ENCODE measurements at places on chromosomes 16 and 17.

DNA sequence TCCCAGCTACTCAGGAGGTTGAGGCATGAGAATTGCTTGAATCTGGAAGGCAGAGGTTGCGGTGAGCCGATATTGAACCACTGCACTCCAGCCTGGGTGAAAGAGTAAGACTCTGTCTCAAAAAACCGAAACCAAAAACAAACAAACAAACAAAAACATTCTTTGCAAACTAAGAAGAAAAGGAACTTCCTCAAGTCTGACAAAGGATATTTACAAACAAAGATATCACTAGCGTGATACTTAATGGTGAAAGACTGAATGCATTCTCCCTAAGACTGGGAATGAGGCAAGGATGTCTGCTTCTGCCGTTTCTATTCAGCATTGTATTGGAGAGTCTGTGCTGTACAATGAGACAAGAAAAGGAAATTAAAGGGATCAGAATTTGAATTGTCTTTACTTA is 10.5 kb upstream of the MPO start:
- no peak for DNase-seq

DNA sequence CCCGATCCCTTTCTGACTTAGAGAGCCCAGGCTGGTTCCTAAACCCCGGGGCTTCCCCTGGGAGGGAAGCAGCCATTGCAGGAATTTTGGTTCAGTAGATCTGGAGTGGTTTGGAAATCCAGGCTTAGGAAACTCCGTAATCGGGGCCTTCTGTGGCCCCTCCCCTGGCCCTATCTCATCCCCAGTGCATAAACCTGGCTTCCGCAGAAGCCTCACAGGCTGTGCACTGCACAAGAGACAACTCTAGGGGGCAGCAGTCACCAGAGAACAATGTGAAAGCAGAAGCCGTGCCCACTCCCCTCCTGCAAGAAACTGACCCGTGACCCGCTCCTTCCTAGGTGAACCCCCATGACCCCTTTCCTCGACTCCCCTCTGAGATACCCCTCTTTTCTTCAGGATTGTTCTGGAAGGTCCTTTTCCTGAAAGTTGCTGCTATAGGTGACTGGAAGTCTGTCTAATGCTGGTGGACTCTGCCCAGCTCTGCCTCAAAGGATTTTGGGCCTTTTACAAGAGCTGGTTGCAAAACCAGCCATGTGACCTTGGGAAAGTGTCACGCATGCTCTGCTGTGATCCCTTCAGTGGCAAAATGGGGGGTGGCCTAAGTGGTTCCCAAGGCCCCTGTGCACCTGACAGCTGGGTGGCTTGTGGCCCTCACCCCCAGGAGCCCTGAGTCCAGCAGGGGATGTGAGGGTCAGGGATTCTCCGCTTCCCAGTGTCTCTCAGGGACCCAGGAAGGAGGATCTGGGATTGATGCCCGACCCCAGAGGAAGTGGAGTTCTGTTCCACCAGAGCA is 14.4 kb downstream of the GUCY2D start:
- no peak for DNase-seq

DNA sequence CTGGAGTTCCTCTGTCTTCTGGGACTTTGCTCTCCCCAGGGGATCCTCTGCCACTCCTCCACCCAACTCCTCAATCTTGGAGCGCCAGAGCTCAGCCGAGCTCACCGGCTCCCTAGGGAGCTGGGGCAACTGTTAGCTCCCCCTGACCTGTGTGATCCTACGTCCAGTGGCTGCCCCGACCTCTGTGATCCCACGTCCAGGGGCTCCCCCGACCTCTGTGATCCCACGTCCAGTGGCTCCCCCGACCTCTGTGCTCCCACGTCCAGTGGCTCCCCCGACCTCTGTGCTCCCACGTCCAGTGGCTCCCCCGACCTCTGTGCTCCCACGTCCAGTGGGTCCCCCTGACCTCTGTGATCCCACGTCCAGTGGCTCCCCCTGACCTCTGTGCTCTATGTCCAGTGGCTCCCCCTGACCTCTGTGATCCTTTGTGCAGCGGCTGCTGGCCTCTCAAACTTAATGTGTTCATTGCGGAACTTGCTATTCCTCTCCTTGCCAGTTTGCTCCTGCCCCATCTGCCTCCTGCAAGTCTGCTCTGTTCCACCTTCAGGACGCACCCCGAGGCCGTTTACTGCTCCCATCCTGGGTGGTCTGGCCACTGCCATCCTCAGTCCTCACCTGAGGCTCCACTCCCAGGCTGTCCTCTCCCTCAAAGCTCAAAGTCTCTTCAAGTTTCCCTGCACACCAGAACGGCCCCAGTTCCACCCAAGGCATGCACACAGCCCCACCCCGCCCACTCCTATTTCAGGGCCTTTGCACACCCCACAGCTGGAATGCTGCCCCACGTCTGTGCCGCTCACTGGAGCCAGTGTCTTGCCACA is 2.8 kb downstream of the VPS9D1 start:
- no peak for DNase-seq

GRCh38 chr16:66617010-66617434 is 12.5 kb downstream of the CMTM3 start:
- DNase-seq: no peak

DNA sequence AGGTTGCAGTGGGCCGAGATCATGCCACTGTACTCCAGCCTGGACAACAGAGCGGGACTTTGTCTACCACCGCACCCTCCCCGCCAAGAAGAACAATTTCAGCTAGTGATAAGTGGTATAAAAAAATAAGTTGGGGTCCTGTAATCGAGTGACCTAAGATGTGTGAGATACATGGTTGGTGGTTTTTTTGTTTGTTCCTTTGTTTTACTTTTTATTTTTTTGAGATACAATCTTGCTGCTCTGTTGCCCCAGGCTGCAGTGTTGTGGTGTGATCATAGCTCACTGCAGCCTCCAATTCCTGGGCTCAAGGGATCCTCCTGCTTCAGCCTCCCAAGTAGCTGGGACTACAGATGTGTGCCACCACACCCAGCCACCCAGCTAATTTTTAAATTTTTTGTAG is 58.7 kb downstream of the PITPNC1 start:
- no peak for DNase-seq
